ENCODE measurements at places on chromosomes 13 and 19. TPM values are rescaled to one million over a fixed set of nuclear protein-coding genes. Genes with fewer than 3 reads are reported as not detected.
A peak's percentile ranks its signal among the peaks of the same experiment; 100 is the strongest.

The ADGRE1 gene
- not detected for total RNA-seq

The TMEM38A gene
- total RNA-seq, result 11.3 TPM

The ZNF558 gene
- 11.1 TPM for total RNA-seq

The ZNF525 gene
- total RNA-seq, result 99.8 TPM

The PSG1 gene
- not detected for total RNA-seq

DNA sequence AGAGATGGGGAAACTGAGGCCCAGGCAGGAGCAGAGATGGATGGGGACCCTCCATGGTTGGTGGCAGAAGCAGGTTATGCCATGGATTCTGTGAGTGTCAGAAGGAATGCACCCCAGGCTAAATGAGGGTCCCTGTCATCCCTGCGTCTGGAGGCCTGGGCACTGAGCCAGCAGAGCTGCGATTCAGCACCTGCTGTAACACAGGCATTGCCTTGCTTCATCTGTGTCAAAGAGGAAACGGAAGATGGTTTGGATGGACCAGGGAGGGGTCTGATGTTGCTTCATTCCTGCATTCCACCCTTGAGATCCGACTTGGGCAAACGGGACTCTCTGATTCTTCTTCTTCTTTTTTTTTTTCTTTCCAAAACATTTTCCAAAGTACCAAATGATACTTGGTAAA is 1.2 kb downstream of the C5AR1 start:
- no peak for DNase-seq

DNA sequence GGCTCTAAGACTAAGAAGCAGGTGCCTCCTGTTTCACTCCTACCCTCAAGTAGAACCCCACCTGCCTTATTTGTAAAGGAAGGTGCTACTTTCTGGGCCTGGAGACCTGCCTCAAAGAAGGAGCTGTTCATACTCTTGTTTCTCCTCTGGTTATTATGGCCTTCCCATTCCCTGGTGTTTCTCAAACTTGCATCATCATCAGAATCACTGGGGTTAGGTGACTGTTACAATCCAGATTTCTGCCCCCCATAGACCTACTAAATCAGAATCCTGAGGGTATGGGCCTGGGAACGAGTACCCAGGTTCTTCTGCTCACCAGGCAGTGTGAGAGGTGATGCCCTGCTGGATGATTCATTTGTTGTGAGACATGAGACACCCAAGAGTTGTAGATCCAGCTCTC is 18.4 kb downstream of the SAMD4B start:
- no peak for DNase-seq

DNA sequence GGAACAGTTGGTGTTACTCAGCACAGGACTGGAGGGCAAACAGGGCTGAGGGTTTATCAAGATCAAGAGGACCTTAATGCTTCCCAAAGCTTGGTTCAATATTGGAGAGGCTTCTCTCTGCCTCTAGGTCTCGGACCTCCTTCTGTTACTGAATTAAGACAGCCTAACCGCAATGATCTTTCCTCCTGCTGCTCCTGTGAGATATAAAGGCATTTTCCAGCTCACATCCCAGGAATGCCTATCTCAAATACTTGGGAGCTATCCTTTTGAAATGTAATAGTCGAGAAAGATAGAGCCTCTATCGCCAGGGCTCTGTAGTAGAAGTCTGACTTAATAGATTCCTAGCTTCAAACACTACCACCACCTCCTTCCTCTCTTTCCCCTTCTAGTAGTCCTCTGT is 1475.0 kb downstream of the SLITRK1 start:
- peak; percentile 15 for DNase-seq

DNA sequence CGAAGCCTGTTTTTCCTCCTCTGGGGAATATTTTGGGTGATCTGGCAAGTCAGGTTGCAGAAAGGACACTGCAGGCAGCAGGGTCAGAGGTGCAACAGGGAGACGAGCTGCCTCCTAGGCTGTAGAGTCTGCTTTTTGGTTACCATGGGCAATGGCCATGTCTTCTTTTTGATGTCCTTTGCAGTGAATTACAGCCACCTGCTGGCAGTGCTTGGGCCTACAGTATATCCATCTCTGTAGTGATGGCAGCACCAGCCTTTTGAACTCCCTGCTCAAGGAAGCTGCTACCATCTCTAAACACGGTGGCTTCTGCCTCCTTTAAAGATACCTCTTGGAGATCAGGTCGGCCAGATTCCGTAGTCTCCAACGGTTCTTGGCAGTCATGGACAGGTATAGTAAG is 73.9 kb downstream of the WTIP start:
- peak; percentile 67 for DNase-seq

- no peak for DNase-seq
These were observed 2.1 kb upstream of the KLHL26 start for GRCh38 chr19:18634612-18635297.

DNA sequence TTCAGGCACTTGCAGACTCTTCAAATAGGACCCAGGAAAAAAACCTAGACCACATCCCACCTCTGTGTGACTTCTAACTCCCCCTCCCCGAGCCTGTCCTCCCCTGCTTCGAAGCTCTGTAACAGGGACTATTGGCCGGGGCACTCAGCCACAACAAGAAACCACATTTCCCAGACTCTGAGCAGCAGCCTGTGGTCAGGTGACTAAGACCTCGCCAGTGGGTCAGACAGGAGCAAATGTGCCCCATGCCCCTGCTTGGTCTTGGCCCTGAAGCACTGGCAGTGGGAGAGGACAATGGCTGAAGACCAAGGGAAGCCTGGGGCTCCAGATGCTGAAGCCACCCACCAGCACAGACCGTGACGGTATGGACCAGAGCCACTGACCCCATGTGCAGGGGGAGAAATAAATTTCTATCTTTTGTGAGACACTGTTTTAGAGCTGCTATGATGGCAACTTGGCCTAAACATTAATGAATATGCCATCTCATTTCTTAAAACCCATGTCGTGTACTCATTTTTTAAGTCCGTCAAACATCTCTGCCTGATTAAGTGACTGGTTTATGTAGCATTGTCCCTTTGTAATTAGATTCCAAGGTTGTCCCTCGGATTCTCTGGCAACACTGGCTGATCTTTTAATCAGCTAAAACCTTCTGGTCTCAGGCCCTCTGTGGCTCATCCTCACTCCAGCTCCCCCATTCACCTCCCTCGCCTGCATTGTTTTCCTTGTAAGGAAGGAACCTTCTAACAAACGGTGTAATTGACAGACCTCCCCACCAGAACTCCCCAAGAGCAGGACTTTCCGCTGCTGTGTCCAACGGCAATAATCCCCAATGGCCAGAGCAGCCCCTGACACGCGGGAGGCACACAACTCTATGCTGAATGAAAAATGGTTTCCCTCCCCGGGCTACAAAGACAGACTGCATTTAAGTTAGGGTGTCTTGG is 98.4 kb downstream of the STK24 start:
- peak; percentile 74 for DNase-seq

DNA sequence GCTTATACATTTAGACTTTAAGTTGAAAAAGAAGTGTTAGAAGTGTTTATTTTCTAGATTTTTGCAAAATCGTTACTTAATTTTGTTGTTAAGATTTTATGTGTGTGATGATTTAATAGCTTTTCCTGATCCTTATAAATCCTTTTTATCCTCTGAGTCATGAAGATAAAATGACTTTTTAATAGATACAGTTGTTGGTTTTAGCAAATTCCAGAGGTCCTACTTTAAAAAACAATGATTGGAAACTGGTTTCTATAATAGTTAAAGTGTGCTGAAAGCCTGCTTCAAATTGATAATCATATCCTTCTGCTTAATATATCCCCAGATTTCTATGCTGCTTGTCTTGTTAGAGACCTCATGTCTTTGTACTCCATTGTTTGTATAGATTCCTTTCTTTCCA is 39.0 kb downstream of the RNASEH2B start:
- DNase-seq, result no peak

DNA sequence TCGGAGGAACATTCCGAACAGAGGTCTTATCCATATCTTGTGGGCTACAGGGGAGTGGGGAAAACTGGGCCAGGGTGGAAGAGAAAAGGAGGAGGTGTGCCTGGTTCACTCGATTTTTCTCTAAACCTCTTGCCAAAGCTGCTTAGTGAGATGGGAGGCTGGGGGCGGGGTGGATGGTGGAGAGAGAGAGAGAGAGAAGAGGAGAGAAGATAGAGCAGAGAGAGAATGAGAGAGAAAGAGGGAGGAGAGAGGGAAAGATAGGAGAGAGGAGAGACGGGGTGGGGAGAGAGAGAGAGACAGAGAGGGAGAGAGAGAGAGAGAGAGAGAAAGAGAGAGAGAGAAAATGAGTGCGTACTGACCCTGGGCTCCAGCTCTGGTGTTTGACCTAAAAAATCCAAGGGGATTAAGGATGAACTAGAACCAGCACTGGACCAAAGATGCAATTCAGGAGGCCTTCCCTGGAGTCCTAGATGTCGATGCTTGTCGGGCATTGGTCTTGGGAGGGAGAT is 14.1 kb downstream of the NOVA2 start:
- DNase-seq, result no peak

DNA sequence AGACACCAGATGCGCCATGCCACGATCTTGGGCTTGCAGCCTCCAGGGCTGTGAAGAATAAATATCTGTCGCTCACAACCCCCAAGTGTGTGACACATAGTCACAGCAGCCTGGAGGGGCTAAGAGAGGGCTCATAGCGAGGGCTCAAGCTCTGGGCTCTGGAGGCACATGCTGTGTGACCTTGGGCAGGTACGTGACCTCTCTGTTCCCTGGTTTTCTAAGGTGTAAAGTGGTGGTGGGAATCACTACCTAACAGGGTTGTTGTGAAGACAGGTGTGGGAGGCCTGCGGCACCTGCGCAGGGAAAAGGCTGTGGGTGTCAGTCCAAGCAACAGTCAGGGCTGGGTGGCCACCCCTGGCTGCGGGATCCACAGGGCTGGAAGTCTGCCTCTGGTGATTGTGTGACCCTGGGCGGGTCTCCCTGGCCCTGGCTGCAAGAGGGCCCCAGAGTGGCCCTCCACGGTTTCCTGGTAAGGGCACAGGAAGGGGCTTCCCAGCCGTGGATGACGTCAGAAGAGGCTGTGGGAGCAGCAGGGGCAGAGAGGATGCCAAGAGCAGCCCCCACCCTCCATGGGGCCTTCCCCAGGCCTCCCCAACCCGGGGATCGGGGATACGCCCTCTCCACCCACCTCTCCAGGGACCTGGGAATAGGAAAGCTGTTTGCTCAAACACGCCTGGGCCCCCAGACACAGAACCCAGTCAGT is 218.8 kb upstream of the SGCG start:
- DNase-seq, result no peak

- DNase-seq, result no peak
These were observed 85.2 kb downstream of the EDNRB start for GRCh38 chr13:77833331-77833863.

- DNase-seq, result peak; percentile 93
These were observed 11.0 kb downstream of the FUZ start for GRCh38 chr19:49801966-49802661.

GRCh38 chr19:1363599-1363998 is 20.1 kb upstream of the NDUFS7 start:
- DNase-seq, result no peak

GRCh38 chr13:50344717-50345116 is 329.5 kb downstream of the KCNRG start:
- DNase-seq, result no peak

- DNase-seq, result no peak
These were observed 40.3 kb downstream of the RCBTB2 start for GRCh38 chr13:48492470-48493065.

DNA sequence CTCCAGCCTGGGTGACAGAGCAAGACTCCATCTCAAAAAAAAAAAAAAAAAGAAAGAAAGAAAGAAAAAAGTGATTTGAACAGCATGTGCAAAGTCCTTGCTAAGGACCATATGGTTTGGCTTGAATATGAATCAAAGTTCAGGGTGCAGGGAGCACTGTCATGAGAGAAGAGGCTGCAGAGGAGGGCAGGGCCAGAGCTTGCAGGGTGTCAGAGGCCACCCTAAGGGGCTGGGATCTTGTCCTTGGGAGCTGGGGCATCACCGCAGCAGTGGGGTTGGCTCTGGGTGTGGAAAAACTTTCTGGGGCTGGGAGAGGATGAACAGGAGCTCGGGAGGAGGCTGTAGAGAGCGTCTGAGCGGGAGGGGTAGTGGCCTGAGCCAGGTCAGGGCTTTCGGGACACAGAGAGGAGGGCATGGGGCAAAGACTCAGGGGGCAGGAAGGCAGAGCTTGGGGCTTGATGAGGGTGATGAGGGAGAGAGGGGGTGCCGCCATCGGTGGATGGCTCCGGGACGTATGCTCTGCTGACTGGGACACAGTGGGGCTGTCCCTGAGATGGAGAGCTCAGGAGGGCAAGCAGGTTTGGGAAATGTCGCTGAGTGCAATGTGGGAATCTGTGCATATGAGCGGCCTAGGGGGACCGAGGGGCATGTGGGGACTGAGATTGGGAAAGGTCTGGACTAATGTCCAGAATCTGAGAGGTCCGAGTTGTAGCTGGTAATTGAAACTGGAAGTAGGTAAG is 3.0 kb downstream of the TRPM4 start:
- DNase-seq, result no peak

- DNase-seq, result no peak
These were observed 112.3 kb upstream of the KLF12 start for GRCh38 chr13:74246487-74246886.

DNA sequence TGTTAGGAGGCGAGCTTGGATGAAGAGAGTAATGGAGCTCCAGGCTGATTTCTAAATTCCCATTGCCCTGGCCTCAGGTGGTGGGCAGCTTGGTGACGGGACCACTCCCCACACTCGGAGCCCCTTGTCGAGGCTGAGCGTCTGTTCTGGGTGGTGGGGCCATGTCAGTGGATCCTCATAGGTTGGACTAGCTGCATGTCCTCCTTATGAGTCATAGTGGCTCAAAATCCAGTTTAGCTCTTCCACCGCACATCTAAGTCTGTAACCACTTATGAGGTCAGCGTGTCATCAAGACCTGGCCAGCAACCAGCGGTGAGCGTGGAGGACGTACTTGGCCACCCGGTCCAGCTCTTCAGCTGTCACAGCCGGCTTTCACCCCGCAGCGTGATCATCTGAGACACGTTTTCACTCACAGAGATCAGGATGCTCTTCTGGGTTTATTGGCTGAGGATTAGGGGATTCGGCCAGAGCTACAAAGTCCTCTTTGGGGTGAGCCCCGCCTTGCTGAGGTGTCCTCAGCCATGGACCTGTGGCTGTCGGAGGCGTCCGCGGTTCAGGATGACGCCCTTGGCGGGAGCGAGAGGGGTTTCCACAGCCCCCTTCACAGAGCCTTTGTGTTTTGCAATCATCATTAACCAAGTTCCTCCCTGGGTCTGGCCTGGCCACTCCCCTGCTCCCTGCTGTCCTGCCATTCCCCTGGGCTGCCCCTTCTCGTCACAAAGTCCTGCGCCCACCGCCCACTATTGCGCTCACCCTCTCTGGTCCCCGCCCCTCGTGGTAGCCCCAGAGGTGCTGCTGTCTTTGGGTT is 41.9 kb downstream of the ADPRHL1 start:
- DNase-seq, result no peak

GRCh38 chr13:106343836-106344235 is 191.6 kb downstream of the EFNB2 start:
- DNase-seq, result no peak

DNA sequence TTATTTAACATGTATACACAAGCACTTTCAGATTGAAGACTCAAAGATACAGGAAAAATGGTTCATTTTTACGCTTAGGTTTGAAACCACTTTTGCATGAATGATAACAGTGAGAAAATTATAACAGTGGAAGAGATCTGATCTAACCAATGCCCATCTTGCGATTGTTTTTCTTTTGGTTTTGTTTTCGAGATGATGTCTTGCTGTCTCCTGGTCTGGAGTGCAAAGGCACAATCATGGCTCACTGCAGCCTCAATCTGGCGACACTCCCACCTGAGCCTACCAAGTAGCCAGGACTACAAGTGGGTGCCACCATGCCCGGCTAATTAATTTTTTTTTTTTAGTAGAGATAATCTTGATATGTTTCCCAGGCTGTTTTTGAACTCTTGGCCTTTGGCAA is 10.2 kb upstream of the EID2 start:
- DNase-seq, result no peak

GRCh38 chr13:51821606-51822005 is 17.6 kb upstream of the DHRS12 start:
- no peak for DNase-seq

GRCh38 chr19:45761714-45762113 is 7.3 kb downstream of the SIX5 start:
- no peak for DNase-seq

All from GM23338 (cell line).